CD4-positive, alpha-beta T cell treated with Interleukin-17A for 1 hour (primary cell): ENCODE measurements at places on chromosomes 16 and 17.
A peak's percentile ranks its signal among the peaks of the same experiment; 100 is the strongest.

- no peak for DNase-seq
Observed at GRCh38 chr17:79779084-79779529, 1.2 kb downstream of the CBX2 start.

- no peak for DNase-seq
Observed at GRCh38 chr17:79785900-79786810, 8.2 kb downstream of the CBX2 start.

- no peak for DNase-seq
Observed at GRCh38 chr16:67378642-67379041, 14.7 kb downstream of the TPPP3 start.

DNA sequence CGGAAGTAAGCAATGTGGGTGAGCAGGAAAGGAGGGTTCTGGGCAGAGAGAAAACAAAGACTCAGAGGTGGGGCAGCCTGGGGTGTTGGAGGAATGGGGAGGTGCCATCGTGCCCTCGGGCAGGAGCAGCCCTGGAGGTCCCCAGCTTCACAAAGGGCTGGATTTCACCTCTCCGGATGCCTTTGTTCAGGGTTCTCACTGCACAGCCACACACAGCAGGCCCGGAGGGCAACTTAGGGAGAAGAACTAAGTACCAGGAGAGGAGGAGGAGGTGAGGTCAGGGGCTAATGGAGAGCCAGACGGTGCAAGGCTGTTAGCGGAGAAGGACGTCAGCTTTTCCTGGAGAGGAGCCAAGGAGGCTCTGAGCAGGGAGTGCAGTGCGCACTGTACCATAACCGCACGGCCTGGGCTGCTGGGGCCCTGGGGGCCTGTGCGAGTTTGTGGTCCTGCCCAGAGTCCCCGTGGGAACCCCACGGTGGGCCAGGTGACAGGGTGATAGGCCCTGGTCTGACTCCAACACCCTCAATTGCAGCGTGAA lies 9.3 kb downstream of the ARRB2 start:
- DNase-seq, result no peak

- no peak for DNase-seq
Observed at GRCh38 chr17:48570325-48571023, 7.7 kb downstream of the HOXB4 start.

- DNase-seq, result no peak
Observed at GRCh38 chr17:43713494-43714162, 45.0 kb downstream of the SOST start.

DNA sequence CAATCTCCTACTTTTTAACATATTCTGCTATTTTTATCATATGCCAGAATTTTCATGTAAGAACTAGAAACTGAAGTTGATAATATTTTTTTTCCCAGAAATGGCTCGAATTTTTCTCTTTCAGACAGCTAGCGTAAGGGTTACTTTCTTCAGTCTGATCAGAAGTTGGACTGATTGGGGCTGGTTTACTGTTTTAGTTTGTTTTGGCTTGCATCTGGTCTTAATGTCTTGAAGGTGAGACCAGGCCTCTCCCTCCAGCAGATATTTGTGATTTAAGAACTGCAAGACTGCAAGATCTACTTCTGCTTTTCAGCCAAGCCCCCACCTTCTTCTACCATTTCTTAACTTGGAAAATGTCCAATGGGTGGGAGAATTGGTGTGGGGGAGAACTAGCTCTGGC lies 266.4 kb downstream of the HAPSTR1 start:
- DNase-seq, result no peak

DNA sequence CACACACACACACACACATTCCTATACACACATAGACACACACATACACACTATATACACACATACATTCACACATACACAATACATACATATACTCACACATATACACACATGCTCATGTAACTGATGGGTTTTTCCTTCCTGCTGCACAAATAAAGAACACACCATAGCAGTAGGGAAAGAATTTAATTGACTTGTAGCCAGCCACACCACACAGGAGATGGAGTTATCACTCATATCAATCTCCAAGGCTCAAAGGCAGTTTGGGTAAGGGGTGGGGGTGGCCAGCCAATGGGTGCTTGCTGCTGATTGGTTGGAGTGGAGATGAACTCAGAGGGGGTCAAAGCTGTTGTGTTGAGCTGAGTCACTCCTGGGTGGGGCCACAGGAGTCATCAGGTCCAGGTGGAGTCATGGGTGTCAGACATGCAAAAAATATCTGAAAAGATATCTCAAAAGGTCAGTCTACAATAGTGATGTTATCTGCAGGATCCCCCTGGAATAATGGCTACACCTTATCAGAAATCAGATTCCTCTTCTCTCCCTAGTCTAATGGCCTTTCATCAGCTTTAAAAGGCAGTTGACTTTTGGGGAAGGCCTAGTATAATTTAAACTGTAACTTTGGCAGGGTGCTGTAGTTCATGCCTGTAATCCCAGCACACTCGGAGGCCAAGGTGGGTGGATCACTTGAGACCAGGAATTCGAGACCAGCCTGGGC lies 46.1 kb downstream of the WSB1 start:
- no peak for DNase-seq

DNA sequence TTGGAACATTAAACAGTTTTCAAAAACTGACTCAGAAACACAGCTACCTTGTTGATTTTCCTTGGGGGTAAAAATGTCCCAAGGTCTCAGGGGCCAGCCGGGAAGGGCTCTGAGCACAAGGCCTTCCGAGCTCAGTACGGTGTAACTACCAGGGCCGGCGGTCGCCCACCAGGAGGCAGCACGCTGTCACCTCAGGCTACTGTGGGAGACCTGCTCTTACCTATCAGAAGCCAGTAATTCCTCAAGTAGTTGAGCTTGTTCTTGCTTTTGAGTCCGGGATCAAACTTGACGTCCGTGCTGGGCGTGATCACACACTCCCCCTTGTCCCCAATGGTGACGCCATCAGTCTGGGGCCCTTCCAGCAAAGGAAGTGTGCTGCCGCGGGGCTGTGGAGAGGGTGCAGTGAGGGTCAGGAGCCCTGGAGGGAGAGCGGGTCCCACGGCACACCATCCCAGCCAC lies 43.4 kb upstream of the ICAM2 start:
- peak; percentile 60 for DNase-seq

DNA sequence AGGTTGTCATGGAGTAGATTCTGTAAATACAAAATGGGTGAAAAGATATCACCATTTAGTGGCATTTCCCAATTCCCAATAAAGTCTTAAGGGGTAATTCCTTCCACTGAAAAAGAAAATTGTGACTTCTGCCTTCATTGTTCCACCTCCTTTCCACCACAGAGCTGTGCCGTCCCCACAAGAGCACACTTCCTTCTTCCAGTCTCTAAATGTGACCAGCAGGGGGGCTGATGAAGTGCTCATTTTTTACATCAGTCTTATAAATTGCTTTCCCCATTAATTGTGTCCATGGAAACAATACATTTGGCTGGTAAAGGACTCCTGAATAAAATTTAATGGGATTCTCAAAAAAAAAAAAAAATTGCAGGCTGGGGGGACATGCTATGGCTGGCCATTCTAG lies 260.8 kb upstream of the PSMD7 start:
- no peak for DNase-seq

- no peak for DNase-seq
Observed at GRCh38 chr17:80539022-80539641, 5.5 kb upstream of the RPTOR start.

DNA sequence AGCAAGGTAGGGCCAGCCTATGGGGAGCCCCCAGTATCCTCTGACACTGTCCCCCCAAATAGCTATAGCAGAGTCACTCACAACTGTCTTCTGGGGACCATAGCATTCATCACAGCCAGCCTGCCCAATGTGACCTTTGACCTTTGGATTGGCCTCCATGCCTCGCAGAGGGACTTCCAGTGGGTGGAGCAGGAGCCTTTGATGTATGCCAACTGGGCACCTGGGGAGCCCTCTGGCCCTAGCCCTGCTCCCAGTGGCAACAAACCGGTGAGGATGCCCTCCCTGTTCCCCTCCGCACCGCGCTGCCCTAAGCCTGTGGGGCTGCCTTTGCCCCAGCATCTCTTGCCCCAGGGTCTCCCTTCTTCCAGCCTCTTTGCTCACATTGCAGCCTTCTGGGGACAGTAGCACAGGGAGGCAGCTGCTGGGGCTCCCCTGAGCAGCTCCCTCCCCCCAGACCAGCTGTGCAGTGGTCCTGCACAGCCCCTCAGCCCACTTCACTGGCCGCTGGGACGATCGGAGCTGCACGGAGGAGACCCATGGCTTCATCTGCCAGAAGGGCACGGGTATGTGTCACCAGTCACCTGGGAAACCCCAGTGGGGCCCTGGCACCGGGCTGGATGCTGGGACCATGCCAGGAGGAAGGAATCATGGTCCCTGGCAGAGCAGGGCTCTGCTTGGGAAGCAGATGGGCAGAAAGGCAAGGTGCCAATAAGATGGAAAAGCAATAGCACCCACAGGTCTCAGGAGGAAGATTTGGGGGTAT lies 61.1 kb downstream of the MRC2 start:
- DNase-seq, result no peak

- no peak for DNase-seq
Observed at GRCh38 chr16:50835358-50836060, 93.6 kb downstream of the CYLD start.

- no peak for DNase-seq
Observed at GRCh38 chr16:49459953-49460735, 86.5 kb downstream of the C16orf78 start.

- DNase-seq, result no peak
Observed at GRCh38 chr16:74219706-74220105, 76.9 kb upstream of the PSMD7 start.

DNA sequence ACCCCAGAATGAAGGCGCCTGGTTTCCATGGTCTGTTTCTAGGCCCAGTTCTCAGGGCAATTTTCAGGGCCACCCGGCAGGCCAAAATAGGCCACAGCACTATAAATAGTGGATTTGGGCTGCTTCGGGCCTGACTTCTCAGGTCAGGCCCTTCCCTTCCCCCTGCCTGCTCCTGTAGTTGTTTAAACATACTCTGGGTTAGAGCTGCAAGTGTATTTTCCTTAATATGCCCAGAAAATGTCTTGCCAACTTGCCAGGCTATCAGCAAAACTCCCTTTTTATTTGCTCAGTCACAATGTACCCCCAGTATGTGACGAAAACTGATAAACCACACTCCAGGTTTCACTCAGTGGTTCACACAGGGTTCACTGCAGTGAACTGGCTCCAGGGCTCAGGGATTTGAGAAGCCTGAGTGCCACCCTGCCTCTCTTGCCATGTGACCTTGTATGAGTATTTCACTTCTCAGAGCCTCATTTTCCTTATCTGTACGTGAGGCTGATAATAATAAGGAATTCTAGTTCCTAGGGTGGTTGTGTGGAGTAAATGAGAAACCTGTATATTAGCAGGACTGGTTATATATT lies 76.5 kb downstream of the GPRC5B start:
- DNase-seq, result no peak

- DNase-seq, result no peak
Observed at GRCh38 chr17:28700278-28700677, 11.4 kb downstream of the PROCA1 start.

- no peak for DNase-seq
Observed at GRCh38 chr17:77720946-77721845, 237.3 kb upstream of the TNRC6C start.

DNA sequence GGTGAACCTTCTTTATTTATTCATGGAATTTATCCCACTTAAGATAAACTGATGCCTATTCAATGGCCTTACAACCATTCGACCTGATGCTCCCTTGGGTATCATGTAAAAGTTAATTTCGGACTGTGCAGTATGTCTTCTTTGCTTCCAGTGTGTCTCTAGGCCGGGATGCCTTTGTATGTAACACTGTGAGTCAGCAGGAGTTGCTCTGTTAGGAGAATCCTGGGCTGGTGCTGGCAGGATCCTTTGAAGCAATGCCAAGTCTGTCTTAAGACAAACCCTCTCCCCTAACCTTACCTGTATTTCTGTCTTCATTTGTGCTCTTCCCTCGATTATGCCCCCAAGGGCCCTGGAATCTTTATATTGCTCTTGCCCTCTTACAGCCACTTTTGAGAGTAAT lies 37.9 kb upstream of the ABCA8 start:
- DNase-seq, result no peak

- no peak for DNase-seq
Observed at GRCh38 chr16:59604354-59604753, 870.2 kb upstream of the GOT2 start.

GRCh38 chr16:85180827-85181738 lies 68.8 kb upstream of the CIBAR2 start:
- no peak for DNase-seq

DNA sequence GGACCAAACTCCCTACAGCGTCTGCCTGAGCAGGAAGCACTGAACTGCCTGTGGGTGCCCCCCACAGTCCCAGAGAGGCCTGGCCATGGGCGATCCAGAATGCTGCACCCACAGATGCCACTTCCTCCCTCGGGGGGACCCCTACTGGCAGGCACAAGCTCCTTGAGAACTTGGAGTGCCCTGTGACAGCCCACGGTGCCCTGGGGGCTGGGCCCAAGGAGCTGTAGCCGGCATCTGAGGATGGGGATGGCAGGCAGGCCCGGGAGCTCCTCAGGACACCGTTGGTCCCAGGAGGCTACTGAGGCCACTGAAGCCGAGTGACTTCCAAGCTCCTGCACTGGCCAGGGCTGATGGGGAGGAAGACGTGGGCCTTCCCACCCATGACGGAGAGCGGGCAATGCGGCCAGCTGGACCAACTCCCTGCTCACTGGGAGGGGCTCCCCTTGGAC lies 15.1 kb upstream of the RASD1 start:
- DNase-seq, result no peak

- no peak for DNase-seq
Observed at GRCh38 chr16:31678649-31679325, 151.1 kb downstream of the AHSP start.

DNA sequence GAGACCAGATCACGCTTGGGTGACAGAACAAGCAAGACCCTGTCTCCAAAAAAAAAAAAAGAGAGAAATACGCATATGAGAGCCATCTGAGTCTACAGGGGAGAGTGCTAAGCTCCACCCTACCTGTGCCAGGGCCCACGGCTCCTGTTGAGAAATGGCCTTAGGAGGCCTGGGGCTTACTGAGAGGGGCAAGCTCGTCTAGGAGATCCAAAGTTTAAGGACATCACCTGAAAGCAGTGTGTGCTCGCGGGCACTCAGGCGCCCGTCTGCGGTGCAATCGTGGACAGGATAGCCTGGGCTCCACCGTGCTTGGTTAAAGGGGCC lies 14.5 kb upstream of the BAIAP2 start:
- DNase-seq, result no peak

- DNase-seq, result no peak
Observed at GRCh38 chr17:16962804-16963203, 9.1 kb downstream of the TNFRSF13B start.

DNA sequence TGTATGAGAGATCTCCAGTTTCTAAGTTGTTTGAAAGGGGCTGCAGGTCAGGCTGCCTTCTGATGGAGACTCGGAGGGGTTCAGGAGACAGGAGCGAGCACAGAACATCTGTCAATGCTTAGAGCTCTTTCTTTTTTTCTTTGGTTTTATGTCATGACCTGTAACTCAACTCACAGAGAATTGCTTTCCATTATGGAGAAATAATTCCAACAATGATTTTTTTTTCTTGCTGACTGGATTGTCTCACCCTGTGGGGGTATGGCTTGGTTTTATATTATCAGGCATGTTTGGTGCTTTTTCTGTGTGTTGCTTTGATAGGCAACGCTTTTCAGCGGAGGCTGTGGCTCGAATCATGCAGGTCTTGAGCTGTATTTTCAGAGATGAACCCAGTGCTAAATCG lies 10.7 kb upstream of the KCNJ2 start:
- no peak for DNase-seq
